NCI-H187 treated with DMSO at 0.1 percent for 48 hours (cell line): ENCODE measurements at places on chromosomes 1 and 21.

GRCh38 chr1:38101037-38101785 is 54.6 kb upstream of the POU3F1 start:
- no peak for DNase-seq

DNA sequence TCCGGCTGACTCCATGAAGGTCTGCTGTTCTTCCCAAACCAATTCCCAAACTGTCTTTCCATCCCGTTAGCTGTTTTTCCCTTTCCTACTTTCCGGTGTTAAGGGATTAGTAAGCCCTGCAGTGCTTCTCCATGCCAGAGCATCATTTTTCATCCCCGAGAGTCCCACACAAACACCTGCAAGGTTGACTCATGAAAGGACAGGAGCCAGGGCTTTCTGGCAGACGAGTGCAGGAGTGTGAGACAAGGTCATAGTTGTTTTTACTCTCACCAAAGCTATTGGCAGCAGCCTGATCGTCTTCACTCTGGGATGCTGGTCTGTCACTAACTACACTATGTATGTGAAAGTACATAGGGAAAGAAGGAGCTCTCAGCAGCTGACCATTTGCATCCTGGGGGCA is 10.2 kb upstream of the BECN2 start:
- DNase-seq = no peak

GRCh38 chr1:57798543-57798942 is 374.7 kb upstream of the DAB1 start:
- no peak for DNase-seq

DNA sequence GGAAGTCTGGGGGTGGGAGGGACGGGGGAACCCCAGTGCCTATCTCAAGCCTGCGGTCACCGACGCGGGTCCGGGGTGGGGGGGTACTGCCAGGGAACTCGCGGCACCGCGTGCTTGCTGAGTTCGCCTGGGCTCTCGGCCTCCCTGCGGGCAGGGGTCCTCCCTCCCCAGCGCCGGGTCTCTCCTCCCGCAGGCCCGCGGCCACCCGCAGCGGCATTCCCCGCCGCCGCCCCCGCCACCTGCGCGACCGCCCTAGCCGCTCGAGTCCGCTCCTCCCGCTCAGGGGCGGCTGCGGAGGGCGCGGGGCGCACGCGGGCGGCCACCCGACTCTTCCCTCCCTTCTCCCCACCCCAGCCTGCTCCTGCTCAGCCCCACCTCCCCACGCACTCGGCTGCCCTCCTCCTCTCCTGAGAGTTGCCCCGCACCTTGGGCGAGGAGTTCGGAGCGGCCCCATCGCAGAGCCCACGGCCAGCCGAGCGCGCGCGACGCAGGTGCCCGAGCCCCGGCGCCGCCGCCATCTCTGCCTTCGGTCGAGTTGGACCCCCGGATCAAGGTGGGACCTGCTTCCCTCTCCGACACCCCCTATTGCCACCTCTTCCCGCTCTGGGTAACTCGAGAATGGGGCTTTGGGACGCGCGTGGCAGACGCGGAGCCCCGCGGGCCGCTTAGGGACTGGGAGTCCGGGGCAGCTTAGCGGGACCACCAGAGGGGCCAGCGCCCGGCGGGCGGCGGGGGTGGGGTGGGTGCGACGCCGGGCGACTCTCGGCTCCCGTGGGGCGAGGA is 105.0 kb downstream of the LEPR start:
- no peak for DNase-seq

DNA sequence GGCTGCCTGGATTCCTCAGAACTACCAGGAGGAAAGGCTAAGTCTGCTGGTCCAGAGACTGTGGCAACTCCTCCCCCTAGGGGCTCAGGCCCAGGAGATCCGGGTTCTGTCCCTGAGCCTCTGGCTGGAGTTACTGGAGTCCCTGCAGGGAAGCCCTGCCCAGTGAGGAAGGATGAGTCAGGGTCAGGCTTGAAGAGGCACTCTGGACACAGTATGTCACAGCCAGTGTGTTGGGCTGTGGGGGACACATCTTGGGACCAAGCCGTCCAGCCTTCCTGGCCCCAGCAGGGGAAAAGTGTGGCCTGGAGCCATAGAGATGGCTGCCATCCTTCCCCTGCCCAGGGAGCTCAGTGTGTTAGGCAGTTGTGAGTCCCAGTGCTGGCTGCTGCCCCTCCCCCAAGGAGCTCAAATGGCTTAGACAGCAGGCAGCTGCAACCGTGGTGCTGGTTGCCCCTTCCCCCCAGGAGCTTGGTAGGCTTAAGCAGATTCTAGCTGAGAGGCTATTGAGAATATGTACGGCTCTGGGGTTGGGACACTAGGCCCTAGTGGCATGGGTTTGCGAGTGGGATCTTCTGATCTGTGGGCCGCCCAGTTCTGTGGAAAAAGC is 28.2 kb upstream of the RABGAP1L start:
- no peak for DNase-seq
